ENCODE measurements at places on chromosomes 6 and 20. TPM values are rescaled to one million over a fixed set of nuclear protein-coding genes. Genes with fewer than 3 reads are reported as not detected.

GRCh38 chr20:58508762-58509395 lies 6.3 kb downstream of the APCDD1L start:
- H3K4me1 ChIP-seq: no peaks in the 10 kb centered on the region
- DNase-seq: no peak
- H3K27me3 ChIP-seq: peaks cover 25% of the 10 kb centered on the region
- no peak overlapping the region for H3K4me3 ChIP-seq
- peaks cover 14% of the 10 kb centered on the region for H3K36me3 ChIP-seq

- no peaks in the 10 kb centered on the region for H3K4me1 ChIP-seq
- peaks cover 17% of the 10 kb centered on the region for H3K27me3 ChIP-seq
- no peak overlapping the region for H3K4me3 ChIP-seq
- no peak for DNase-seq
Observed at GRCh38 chr20:48326434-48326691, 501.4 kb downstream of the PREX1 start.

DNA sequence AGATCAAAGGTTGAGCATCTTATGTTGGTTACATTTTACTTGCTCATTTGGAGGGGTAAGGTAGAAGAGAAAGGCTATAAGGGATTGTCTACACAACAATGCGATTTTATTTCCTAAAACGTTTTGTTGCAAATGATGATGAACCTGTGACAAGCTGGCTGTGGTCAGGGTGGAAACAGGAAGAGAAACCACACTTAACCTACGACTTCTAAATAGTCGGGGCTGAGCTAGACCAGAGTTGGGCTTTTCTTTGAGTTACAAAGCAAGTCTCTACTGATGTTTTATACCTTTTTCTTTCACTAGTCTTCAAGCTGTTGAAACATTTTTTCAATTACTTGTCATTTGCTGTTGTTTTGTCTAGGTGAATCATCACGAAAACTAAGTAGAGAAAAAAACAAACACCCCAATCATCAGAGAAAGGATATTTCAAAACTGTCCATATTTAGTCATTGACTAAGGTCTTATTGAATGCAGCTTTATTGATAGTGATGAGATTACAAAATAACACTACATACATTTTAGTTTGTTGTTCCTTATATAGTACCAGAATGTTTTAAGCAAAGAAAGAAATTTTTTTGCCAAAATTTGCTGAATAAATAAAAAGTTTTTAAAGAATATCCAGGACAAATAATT lies 18.0 kb downstream of the KLHL31 start:
- no peaks in the 10 kb centered on the region for H3K36me3 ChIP-seq
- peaks cover 25% of the 10 kb centered on the region for H3K4me1 ChIP-seq
- peak overlapping the region; percentile 69 for H3K27ac ChIP-seq
- peaks cover 2% of the 10 kb centered on the region for H3K27me3 ChIP-seq
- H3K4me3 ChIP-seq: no peak overlapping the region

DNA sequence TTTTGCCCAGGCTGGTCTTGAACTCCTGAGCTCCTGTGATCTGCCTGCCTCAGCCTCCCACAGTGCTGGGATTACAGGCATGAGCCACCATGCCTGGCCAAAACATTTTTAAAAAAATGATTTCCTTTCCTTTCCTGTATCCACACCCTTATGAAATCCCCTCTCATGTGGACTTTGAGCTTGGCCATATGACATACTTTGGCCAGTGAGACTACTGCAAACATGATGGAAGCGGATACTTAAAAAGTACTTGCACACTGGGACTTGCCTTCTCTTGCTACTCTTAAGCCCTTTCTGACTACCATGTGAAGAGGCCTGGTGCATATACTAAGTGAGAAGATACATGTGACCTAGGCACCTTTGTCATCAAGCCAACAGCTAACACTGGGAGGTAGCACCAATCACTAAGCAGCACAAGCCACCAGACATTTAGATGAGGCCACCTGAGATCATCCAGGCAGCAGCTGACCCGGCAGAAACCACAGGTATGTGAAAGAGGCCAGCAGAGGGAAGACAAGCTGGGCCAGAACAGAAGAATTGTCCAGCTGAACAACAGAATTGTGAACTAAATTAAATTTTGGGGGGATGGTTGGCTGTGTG lies 78.5 kb upstream of the HDAC2 start:
- H3K4me3 ChIP-seq: no peak overlapping the region
- H3K27me3 ChIP-seq: peaks cover 2% of the 10 kb centered on the region
- H3K27ac ChIP-seq: no peak overlapping the region
- no peaks in the 10 kb centered on the region for H3K4me1 ChIP-seq

DNA sequence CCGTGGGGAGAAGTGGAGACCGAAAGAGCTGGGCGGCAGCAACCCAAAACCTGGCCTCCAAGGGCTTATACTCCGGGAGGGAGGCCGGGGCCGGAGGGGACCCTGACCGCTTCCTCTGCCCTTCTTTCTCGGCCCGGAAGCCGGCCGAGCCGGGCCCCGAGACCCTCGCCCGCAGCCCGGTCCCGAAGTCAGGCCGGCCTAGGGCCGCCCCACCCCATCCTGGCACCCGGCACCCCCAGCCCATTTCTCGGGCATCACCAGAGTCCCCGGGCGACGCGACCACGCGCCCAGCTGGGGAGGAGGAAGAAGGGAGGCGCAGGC lies 572 bp upstream of the ZDHHC14 start:
- H3K27ac ChIP-seq: peak overlapping the region; percentile 78
- H3K27me3 ChIP-seq: peaks cover 3% of the 10 kb centered on the region
- peaks cover 41% of the 10 kb centered on the region for H3K4me1 ChIP-seq
- H3K36me3 ChIP-seq: peaks cover 20% of the 10 kb centered on the region

The HSPA1L gene
- total RNA-seq: 1.2 TPM

All from activated B cell treated with CpG ODN at 0.5 μM for 24 hours (primary cell).